ENCODE measurements at places on chromosomes 6 and 20.

GRCh38 chr6:621931-622330 lies 35.0 kb downstream of the HUS1B start:
- no peaks in the 10 kb centered on the region for H3K27me3 ChIP-seq
- no peaks in the 10 kb centered on the region for H3K4me1 ChIP-seq
- peaks cover 17% of the 10 kb centered on the region for H3K36me3 ChIP-seq
- DNase-seq, result no peak

GRCh38 chr20:18717062-18717461 lies 96.5 kb upstream of the SCP2D1 start:
- no peaks in the 10 kb centered on the region for H3K27me3 ChIP-seq
- H3K4me3 ChIP-seq, result no peak overlapping the region
- DNase-seq, result no peak
- peaks cover 3% of the 10 kb centered on the region for H3K36me3 ChIP-seq
- H3K4me1 ChIP-seq, result peaks cover 5% of the 10 kb centered on the region

GRCh38 chr6:12479881-12480280 lies 189.7 kb downstream of the EDN1 start:
- H3K4me1 ChIP-seq, result peaks cover 3% of the 10 kb centered on the region
- DNase-seq, result no peak
- no peaks in the 10 kb centered on the region for H3K36me3 ChIP-seq
- H3K27ac ChIP-seq, result no peak overlapping the region
- no peak overlapping the region for H3K4me3 ChIP-seq

DNA sequence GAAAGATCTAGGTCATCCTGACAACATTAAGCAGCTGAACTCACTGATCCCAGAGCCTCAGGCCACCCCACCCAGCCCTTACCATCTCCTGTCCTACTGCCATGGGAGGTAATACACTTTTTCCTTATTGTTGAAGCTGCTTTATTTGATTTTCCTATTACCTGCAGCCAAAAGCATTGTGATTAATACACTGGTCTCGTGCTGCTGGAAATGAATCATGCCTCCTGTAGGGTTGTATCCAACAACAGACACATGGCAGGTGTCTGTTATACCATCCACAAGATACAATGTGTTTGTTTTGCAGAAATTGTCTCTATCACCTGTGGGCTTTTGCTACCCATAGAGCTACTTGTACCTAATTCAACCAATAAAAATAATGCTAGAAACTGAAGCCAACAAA lies 34.2 kb downstream of the MYLIP start:
- H3K4me1 ChIP-seq, result peaks cover 25% of the 10 kb centered on the region
- H3K4me3 ChIP-seq, result no peak overlapping the region
- no peak for DNase-seq
- H3K27me3 ChIP-seq, result peaks cover 9% of the 10 kb centered on the region
- H3K27ac ChIP-seq, result no peak overlapping the region

- no peak overlapping the region for H3K27ac ChIP-seq
- no peak for DNase-seq
- H3K36me3 ChIP-seq, result no peaks in the 10 kb centered on the region
- H3K4me3 ChIP-seq, result no peak overlapping the region
- H3K27me3 ChIP-seq, result peaks cover 10% of the 10 kb centered on the region
Measured at GRCh38 chr6:33947047-33947446, 143.2 kb upstream of the MLN start.

GRCh38 chr6:15346315-15346714 lies 100.4 kb downstream of the JARID2 start:
- peaks cover 61% of the 10 kb centered on the region for H3K4me1 ChIP-seq
- peak overlapping the region; percentile 37 for H3K27ac ChIP-seq
- no peaks in the 10 kb centered on the region for H3K27me3 ChIP-seq
- peak overlapping the region; percentile 59 for H3K4me3 ChIP-seq
- H3K36me3 ChIP-seq, result peaks cover 16% of the 10 kb centered on the region

GRCh38 chr20:4064144-4064909 lies 49.0 kb upstream of the RNF24 start:
- H3K36me3 ChIP-seq, result no peaks in the 10 kb centered on the region
- peaks cover 14% of the 10 kb centered on the region for H3K4me1 ChIP-seq
- no peak overlapping the region for H3K4me3 ChIP-seq

DNA sequence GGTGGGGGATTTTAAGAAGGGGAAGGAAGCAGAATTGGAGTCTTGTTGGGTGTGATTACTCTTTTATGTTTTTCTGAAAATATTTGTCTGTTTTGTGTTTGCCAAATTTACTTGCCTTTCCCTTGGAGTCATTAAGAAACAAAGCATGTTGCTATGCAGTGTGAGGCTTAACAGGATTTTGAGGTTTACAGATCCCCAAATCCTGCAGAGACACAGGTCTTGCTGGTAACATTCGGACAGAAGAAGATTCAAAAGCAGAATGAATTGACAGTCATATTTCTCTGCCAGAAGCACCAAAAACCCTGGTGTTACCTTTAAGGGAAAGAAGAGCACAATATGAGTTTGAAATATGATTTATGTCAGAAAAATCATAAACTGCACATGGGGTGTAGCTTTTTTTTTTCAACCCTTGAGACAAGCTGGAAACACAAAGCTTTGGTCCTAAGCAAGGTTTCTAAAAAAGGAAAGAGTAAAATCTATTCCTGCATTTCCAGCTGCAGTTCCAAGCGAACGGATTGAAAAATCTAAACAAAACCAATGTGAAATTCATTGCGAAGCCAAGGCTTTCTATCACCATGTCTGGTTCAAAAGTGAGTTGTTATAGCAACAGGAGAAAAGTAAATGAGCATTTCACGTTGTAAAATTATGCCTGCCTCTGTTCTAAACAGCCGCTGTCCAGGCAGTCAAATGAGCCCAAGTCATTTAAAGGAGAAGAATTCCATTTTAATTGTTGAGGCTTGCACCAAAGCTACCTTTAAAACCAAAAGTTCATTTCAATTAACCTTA lies 358.9 kb upstream of the SASH1 start:
- no peaks in the 10 kb centered on the region for H3K36me3 ChIP-seq
- DNase-seq, result no peak
- no peak overlapping the region for H3K4me3 ChIP-seq
- no peaks in the 10 kb centered on the region for H3K4me1 ChIP-seq

- H3K4me3 ChIP-seq, result no peak overlapping the region
- H3K4me1 ChIP-seq, result peaks cover 1% of the 10 kb centered on the region
- H3K27ac ChIP-seq, result no peak overlapping the region
- H3K36me3 ChIP-seq, result peaks cover 19% of the 10 kb centered on the region
- DNase-seq, result no peak
- H3K27me3 ChIP-seq, result no peaks in the 10 kb centered on the region
Measured at GRCh38 chr20:44946271-44946852, 13.8 kb downstream of the TOMM34 start.

DNA sequence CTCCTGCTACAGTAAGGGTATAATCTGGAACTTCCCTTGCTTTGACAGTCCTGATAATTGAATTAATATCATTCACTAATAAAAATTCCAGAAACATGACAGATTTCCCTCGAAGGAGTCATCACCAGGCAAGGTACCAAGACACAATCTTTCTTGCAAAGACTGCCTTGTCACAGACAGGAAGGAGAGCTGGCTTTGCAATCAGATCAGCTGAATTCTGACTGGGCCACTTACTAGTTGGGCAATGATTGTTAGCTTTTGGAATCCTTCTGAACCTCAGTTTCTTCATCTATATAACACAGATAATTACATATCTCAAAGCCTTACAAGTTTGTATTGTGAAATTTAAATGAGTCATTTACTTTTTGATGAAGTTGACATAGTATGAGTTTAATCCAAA lies 344.2 kb downstream of the RFPL4B start:
- no peak overlapping the region for H3K27ac ChIP-seq
- H3K36me3 ChIP-seq, result no peaks in the 10 kb centered on the region
- no peak for DNase-seq
- H3K27me3 ChIP-seq, result peaks cover 2% of the 10 kb centered on the region
- no peak overlapping the region for H3K4me3 ChIP-seq

GRCh38 chr6:49801525-49801924 lies 14.4 kb upstream of the PGK2 start:
- no peak for DNase-seq
- no peaks in the 10 kb centered on the region for H3K36me3 ChIP-seq
- no peak overlapping the region for H3K4me3 ChIP-seq
- no peak overlapping the region for H3K27ac ChIP-seq
- no peaks in the 10 kb centered on the region for H3K27me3 ChIP-seq

GRCh38 chr6:113876695-113877094 lies 19.6 kb downstream of the MARCKS start:
- no peak for DNase-seq
- H3K27me3 ChIP-seq, result peaks cover 48% of the 10 kb centered on the region
- H3K36me3 ChIP-seq, result no peaks in the 10 kb centered on the region
- H3K4me1 ChIP-seq, result peaks cover 5% of the 10 kb centered on the region

GRCh38 chr6:119626884-119627619 lies 277.5 kb upstream of the MAN1A1 start:
- H3K27ac ChIP-seq, result no peak overlapping the region
- DNase-seq, result no peak
- H3K36me3 ChIP-seq, result no peaks in the 10 kb centered on the region
- no peaks in the 10 kb centered on the region for H3K27me3 ChIP-seq
- H3K4me1 ChIP-seq, result no peaks in the 10 kb centered on the region
- H3K4me3 ChIP-seq, result no peak overlapping the region

DNA sequence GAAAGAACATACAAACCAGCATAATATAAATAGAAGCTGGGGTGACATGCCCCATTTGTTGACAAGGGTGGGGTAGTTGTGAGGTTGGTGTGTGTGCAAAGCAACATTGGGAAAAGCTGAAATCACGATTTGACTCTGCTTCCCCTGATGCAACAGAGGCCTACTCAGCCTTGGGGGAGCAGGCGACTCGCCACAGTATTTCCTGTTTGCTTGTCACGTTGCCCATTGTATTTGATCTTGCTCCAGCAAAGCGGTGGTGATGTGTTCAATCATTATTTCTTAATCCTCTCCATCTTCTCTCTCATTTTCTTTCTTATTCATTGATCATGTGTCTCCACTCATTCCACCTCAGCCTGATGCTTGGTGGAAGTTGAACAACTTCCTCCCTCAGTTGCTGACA lies 165.8 kb upstream of the CITED2 start:
- H3K4me1 ChIP-seq, result peaks cover 24% of the 10 kb centered on the region
- no peaks in the 10 kb centered on the region for H3K27me3 ChIP-seq
- DNase-seq, result peak; percentile 44

GRCh38 chr20:51419646-51420045 lies 122.9 kb downstream of the NFATC2 start:
- DNase-seq, result no peak
- H3K27ac ChIP-seq, result peak overlapping the region; percentile 63
- no peaks in the 10 kb centered on the region for H3K27me3 ChIP-seq
- H3K4me1 ChIP-seq, result peaks cover 39% of the 10 kb centered on the region

- H3K27me3 ChIP-seq, result no peaks in the 10 kb centered on the region
- no peak for DNase-seq
- H3K4me3 ChIP-seq, result no peak overlapping the region
Measured at GRCh38 chr20:48789781-48790472, 37.9 kb downstream of the PREX1 start.

DNA sequence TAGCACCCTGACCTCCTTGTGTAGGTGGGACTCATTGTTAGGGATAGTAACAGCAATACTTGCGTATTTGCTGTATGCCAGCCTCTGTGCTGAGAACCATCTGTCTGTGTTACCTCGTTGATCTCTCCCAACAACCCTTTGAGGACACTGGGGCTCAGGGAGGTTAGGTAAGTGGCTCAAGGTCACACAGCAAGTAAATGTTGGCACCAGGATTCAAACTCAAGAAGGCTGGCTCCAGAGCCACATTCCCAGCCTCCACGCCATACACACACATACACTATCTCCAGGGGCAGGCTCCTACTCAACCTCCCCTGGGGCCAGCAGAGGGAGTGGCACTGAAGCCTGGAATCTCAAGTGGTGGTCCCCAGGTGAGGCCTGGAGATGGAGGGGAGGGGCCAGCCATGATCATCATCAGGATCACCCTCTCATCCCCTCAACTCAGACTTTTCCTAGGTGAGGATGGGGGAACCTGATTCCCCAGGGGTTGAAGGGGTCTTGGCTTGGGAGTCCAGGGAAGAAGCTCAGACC lies 109.4 kb downstream of the DLGAP4 start:
- DNase-seq, result no peak
- H3K4me3 ChIP-seq, result no peak overlapping the region
- H3K36me3 ChIP-seq, result no peaks in the 10 kb centered on the region
- no peak overlapping the region for H3K27ac ChIP-seq
- no peaks in the 10 kb centered on the region for H3K27me3 ChIP-seq
- H3K4me1 ChIP-seq, result no peaks in the 10 kb centered on the region

DNA sequence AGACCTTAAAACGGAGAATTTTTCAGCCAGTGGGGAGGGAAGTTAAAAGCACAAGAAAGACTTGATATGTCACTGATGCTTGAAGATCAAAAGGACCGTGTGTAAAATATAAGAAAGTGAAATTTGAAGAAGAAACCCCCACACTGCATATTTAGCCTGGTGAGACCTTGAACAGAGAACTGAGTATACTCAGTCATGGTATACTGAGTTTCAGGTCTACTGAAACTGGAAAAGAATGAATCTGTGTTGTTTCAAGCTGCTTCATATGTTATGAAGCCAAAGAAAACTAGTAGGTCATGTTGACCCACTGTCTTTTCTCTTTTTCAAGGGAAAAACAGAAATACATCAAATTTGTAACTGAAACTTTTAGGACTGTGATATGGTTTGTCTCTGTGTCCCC lies 443.8 kb upstream of the GJE1 start:
- no peaks in the 10 kb centered on the region for H3K4me1 ChIP-seq
- no peaks in the 10 kb centered on the region for H3K27me3 ChIP-seq
- no peaks in the 10 kb centered on the region for H3K36me3 ChIP-seq
- H3K27ac ChIP-seq, result no peak overlapping the region
- no peak for DNase-seq

DNA sequence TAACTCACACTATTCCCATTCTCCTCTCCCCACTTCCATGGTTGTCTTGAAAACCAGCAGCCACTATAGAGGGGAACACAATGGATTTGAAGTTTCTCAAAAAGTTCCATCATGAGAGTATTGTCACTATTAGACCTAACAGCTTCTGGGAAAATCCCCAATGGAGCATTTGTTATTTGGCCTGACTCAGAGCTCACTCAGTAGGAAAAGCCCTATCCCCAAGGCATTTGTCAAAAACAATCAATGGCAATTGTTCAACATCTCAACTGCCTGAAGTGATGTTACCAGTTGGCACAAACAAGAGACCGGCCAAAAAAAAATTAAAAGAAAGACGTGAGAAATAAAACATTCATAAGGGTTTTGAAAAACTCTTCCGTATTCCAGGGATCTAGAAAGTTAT lies 98.8 kb downstream of the MYLK4 start:
- H3K27ac ChIP-seq, result no peak overlapping the region
- H3K4me3 ChIP-seq, result no peak overlapping the region
- H3K36me3 ChIP-seq, result no peaks in the 10 kb centered on the region
- H3K27me3 ChIP-seq, result peaks cover 38% of the 10 kb centered on the region
- no peak for DNase-seq

DNA sequence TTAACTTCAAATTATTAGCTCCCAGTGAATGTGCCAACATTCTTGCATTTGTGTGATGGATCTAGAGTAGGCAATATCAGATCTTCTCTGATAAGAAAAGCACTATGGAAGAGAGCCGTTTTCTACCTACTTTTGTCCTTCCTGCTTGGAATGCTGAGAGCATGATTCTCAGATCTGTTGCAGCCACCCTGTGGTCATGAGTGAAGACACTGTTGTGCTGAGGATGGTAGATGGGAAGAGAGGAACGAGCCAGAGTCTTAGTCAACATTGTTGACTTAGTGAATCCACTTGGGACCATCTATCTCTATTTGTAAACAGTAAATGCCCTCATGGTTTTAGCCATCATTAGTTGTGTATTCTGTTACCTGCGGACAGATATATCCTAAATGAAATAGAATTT lies 202.6 kb downstream of the CD109 start:
- no peaks in the 10 kb centered on the region for H3K27me3 ChIP-seq
- no peak overlapping the region for H3K4me3 ChIP-seq
- H3K4me1 ChIP-seq, result no peaks in the 10 kb centered on the region
- H3K36me3 ChIP-seq, result no peaks in the 10 kb centered on the region
- H3K27ac ChIP-seq, result no peak overlapping the region

Measured in activated naive CD8-positive, alpha-beta T cell treated with anti-CD3 and anti-CD28 coated beads, Interleukin-2, amount 10 ng/mL, durations not matched to agents 7 days and 5 days (primary cell).